Head of caudate nucleus (tissue), 42 donors: ENCODE measurements at places on chromosomes 2 and 18.

- DNase-seq: no peak
Observed at GRCh38 chr2:239402666-239403065, 1.8 kb upstream of the HDAC4 start.

GRCh38 chr2:181457121-181457740 lies at the start of gene ITGA4:
Gene ITGA4 (plus strand): TSS chr2:181457386. CDS start chr2:181457655, 269 bp downstream.
- no peak for DNase-seq

GRCh38 chr18:51168026-51168742 lies 29.3 kb downstream of the MEX3C start:
- DNase-seq: no peak

DNA sequence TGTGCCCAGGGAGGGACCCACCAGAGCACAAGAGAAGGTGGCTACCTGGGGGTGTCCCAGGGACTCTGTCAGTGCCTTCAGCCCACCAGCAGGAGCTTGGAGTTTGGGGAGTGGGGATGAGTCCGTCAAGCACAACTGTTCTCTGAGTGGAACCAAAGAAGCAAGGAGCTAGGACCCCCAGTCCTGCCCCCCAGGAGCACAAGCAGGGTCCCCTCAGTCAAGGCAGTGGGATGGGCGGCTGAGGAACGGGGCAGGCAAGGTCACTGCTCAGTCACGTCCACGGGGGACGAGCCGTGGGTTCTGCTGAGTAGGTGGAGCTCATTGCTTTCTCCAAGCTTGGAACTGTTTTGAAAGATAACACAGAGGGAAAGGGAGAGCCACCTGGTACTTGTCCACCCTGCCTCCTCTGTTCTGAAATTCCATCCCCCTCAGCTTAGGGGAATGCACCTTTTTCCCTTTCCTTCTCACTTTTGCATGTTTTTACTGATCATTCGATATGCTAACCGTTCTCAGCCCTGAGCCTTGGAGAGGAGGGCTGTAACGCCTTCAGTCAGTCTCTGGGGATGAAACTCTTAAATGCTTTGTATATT lies 14.0 kb downstream of the ITM2C start:
- DNase-seq: no peak

DNA sequence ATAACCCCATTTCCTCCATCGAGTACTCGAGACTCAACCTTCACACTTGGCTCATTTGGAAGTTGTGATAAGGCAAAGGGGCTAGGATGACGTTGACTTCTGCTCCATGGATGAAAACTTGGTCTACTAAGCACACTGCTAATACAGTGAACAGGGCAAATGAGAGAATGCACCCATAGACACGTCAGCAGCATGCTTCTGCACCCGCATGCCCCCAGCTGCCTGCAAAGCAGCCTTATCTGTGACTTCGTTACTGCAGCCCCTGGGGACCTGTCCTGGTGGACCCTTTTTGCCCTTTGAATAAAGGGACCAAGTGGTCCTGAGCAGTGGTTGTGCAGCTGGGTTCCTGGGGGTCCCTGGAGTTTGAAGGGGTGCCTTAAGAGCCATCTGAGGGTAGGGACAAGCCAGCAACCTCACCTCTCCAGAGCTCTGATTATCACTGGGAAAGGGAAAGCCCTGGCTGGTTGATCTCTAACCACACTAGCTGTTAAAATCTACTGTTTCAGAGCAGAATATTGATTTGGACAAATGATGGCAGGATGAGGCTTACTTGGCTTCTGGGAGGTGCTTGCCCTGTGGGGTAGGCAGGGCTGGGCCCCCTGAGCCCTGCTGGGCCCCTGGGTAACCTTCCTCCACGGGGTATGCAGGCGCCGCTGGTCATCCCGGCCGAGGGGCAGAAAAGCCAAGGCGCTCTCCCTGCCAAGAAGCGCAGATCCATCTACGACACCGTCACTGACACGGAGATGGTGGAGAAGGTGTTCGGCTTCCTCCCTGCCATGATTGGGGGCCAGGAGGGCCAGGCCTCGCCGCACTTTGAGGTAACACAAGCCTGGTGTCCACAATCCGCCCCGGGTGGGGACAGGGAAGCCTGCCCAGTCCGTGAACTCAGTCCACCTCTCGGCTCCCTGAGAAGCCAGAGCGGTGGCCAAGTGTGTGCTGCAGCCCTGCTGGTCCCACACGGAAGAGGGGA lies 37.6 kb upstream of the GPR17 start:
- no peak for DNase-seq

- DNase-seq: peak; percentile 18
Observed at GRCh38 chr2:174901075-174901474, 104.1 kb downstream of the CHN1 start.

GRCh38 chr2:164430166-164430783 lies 191.0 kb downstream of the GRB14 start:
- DNase-seq: peak; percentile 52

DNA sequence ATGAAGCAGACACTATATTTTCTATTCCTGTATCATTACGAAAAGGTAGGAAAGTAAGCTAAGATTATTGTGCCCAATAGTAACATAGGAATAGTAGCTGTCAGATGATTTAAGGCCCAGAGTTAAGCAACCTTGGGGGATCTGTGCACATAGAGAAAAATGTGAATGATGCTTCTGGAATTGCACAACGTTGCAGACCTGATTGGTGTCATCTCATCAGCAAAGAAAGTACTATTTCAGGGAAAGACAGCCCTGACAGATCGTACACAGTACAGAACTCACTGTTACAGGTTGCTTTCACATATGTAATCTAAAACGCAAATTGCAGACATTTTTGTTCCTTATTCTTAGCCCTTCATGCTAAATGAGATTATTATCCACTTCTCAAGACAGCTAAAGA lies 535.9 kb downstream of the TRIB2 start:
- DNase-seq: no peak

DNA sequence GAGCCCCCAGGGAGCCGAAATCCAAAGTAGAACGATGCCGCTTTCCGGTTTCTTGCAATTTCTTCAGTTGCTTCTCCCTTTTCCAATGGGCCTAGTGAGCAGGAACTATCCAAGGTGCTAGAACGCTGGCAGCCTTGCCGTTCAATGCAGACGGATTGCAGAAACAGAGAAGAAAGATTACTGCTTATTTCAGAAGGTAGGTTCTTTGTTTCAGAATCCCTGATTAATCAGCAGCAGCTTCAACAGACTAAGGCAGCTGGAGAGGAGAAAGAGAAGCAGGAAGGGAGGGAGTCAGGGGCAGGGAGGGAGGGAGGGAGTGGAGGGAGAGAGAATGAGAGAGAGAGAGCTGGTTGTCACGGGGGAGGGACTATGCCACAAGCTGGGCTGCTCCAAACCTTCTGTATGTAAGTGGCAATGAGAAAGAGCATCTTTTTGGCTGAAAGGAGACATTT lies 576 bp downstream of the NYAP2 start:
- DNase-seq: peak; percentile 71

DNA sequence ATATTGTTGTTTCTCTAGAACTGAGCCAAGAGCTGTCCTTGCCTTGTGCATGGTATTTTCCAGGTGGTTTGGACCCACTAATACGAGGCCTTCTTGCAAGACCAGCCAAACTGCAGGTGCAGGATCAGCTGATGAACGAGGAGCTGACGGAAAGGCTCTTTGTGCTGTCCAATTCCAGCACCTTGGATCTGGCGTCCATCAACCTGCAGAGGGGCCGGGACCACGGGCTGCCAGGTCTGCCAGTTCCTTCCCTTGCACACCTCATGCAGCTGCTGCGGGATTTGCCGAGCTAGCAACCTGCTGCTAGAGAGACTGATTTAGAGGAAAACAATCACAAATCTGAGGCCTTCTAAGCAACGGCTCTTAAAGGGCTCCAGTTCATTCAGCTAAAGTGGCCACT lies 74.5 kb downstream of the TPO start:
- DNase-seq: no peak

DNA sequence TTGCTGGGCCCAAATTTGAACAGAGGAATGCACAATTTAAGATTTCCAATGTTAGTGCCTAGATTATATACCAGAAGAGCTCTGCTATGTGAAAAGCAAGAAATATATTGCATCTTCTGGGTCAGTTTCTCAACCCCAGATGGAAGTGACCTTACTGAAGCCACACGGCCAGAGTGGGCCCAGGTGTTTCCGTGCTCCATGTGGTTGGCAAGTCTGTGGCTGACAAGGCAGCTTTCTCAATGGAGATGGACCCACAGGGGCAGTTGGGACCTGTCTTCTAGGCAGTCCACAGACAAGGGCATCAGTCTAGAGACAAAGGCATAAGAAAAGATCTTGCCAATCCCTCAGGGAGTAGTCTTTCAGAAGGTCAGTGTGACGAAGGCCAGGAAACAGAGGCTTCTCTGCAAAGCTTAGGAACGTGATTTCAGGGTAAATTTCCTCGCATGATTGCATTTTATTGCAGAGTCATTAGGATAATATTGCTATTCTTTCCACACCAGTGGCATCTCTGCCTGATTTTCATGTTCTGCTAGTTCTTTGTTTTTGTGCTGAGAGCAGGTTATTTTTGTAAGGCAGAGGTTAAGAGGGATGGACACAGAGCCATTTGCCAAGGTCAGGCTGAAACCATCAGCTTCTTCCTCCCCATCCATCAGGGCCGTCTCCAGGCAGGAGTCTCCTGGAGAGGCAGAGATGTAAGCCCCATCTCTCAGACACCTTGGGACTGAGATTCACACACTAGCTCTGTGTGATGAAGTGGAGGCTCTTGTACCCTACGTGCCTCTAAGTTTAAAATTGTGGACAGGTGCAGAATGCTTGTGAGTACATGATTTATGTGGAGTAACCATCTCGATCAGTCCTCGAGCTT lies 202.1 kb downstream of the ANKRD30B start:
- DNase-seq: no peak

DNA sequence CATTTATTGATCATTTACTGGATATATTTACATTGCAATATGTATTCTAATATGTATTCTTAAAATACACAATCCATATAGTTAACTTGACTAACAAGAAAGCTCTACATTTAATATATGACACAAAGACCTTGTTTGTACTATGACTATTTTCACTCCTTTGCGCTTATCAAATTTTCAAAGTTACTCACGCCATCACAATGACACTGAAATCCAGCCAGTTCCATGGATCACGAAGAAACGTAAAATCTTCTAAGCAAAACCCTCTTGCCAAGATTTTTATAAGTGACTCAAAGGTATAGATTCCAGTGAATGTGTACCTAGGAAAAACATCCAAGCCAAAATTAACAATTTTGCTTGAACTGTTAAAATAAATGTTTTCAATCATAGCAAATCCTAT lies 39.6 kb downstream of the SCN3A start:
- no peak for DNase-seq

DNA sequence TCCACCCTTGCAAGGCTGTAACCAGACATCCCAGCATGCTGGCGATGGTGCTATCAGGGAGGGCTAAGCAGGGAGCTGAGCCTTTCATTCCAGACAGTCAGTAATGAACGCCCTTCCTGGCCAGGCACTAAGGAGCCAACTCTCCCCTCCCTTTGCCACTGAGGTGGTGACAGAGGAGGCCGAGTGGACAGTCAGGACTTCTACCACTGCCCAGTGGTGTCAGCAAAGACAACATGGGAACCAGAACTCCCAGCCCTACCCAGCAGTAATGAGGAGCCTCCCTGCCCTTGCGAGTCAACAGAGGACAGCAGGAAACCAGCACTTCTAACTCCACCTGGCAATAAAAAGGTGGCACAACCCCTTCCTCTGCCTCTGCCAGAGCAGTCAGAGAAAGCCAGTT lies 68.6 kb downstream of the ZAP70 start:
- DNase-seq: no peak

DNA sequence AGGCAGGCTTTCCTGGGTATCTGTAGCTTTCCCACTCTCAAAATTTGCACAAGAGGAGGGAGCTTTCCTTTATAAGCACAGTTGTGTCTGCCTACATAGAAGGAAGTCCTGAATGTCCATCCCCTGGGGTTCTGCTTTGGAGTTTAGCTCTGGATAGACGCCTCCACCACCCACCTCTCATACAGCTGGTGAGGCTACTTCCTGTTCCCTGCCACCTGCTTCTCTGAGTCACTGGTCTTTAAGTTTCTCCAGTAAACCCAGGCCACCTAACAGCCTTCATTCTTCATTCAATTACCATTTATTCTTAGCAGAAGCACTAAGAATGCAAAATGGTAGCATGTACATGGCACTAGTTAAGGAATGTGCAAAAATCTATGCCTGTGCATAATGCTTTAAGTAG lies 407.8 kb downstream of the CDH2 start:
- no peak for DNase-seq

- no peak for DNase-seq
Observed at GRCh38 chr2:127893494-127893893, 7.7 kb upstream of the AMMECR1L start.

DNA sequence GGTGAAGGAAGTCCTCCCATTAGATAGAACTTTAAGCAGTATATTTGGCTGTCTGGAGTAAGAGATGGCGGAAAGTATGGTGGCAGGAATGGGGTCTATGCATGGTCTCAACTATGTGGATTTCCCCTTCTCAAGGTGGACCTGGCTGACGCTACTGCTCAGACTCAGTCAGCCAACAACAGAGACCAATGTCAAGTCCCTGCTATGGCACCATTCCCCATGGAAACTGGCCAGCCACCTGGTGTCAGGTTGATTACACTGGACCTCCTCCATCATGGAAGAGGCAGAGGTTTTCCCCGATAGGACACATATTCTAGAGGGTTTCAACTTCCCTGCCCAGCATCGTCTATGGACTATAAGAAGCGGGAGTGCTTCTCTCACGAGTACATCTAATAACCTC lies 8.6 kb upstream of the FAHD2A start:
- DNase-seq: no peak

- DNase-seq: no peak
Observed at GRCh38 chr2:205679410-205680009, 2.8 kb upstream of the NRP2 start.

DNA sequence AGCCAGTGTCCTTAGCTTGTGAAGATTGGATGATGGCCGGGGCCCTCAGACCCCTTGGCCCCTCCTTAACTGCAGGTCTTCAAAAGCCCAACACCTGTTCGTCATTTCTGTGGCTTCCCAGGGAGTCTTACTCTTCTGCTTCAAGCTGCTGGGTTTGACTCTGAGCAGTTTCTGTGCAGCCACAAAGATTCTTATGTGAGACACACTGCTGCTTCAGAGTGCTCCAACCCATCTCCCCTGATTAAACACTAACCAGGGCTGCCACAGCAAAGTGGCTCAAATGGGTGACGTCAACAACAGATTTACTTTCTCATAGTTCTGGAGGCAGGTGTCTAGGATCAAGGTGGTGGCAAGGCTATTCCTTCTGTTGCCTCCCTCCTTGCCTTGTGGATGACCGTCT lies 40.8 kb downstream of the TSN start:
- DNase-seq: no peak

GRCh38 chr18:37270038-37270665 lies 295.4 kb downstream of the CELF4 start:
- no peak for DNase-seq

GRCh38 chr2:160165996-160166395 lies 34.1 kb downstream of the ITGB6 start:
- no peak for DNase-seq

GRCh38 chr2:168286535-168286934 lies 39.1 kb upstream of the STK39 start:
- DNase-seq: no peak

DNA sequence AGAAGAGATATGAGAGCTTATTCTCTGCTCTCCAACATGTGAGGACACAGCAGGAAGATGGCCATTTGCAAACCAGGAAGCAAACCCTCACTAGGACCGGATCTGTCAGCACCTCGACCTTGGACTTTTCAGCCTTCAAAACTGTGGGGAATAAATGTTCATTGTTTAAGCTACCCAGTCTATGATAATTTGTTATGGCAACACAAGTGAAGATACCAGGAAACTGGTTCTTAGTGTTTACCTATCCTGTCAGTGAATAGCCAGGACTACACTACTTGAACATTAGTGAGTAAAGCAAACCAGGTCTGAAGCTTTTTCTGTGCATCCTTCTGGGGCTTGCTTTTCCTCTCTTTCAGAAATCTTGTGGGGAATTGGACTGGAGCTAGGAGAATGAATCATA lies 44.4 kb upstream of the BARD1 start:
- DNase-seq: no peak
